Naive B cell (primary cell): ENCODE measurements at places on chromosomes 4 and X.
A peak's percentile ranks its signal among the peaks of the same experiment; 100 is the strongest.

GRCh38 chrX:110322603-110323002 lies 4.7 kb upstream of the AMMECR1 start:
- DNase-seq = no peak
- no peak overlapping the region for H3K4me3 ChIP-seq
- H3K27ac ChIP-seq = no peak overlapping the region
- no peaks in the 10 kb centered on the region for H3K27me3 ChIP-seq

GRCh38 chr4:119729835-119730670 lies 101.4 kb upstream of the PDE5A start:
- H3K27me3 ChIP-seq = no peaks in the 10 kb centered on the region
- no peak for DNase-seq
- H3K4me1 ChIP-seq = no peaks in the 10 kb centered on the region
- no peak overlapping the region for H3K4me3 ChIP-seq
- H3K27ac ChIP-seq = no peak overlapping the region

- H3K27ac ChIP-seq = no peak overlapping the region
- peaks cover 5% of the 10 kb centered on the region for H3K36me3 ChIP-seq
- DNase-seq = no peak
- peaks cover 16% of the 10 kb centered on the region for H3K4me1 ChIP-seq
- H3K27me3 ChIP-seq = no peaks in the 10 kb centered on the region
These were observed 26.8 kb upstream of the ATXN3L start for GRCh38 chrX:13346646-13347045.

DNA sequence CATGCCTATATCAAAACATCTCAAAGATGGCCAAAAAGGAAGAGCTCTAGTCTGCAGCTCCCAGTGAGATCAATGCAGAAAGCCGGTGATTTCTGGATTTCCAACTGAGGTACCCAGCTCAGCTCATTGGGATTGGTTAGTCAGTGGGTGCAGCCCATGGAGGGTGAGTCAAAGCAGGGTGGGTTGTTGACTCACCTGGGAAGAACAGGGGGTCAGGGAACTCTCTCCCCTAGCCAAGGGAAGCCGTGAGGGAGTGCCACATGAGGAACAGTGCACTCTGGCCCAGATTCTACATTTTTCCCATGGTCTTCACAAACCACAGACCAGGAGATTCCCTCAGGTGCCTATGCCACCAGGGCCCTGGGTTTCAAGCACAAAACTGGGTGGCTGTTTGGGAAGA lies 57.3 kb upstream of the FGF16 start:
- DNase-seq = no peak
- H3K4me3 ChIP-seq = no peak overlapping the region
- no peaks in the 10 kb centered on the region for H3K27me3 ChIP-seq
- H3K27ac ChIP-seq = no peak overlapping the region
- no peaks in the 10 kb centered on the region for H3K36me3 ChIP-seq
- no peaks in the 10 kb centered on the region for H3K4me1 ChIP-seq

GRCh38 chr4:8165374-8165896 lies 6.8 kb upstream of the ABLIM2 start:
- no peaks in the 10 kb centered on the region for H3K36me3 ChIP-seq
- no peaks in the 10 kb centered on the region for H3K27me3 ChIP-seq
- no peak overlapping the region for H3K27ac ChIP-seq
- no peak for DNase-seq
- peaks cover 44% of the 10 kb centered on the region for H3K4me1 ChIP-seq

GRCh38 chrX:3393178-3393577 lies 46.7 kb upstream of the MXRA5 start:
- no peaks in the 10 kb centered on the region for H3K4me1 ChIP-seq
- DNase-seq = no peak
- H3K27ac ChIP-seq = no peak overlapping the region
- no peak overlapping the region for H3K4me3 ChIP-seq

- H3K27me3 ChIP-seq = peaks cover 77% of the 10 kb centered on the region
- peak overlapping the region; percentile 44 for H3K4me3 ChIP-seq
- peaks cover 18% of the 10 kb centered on the region for H3K4me1 ChIP-seq
- DNase-seq = no peak
- H3K27ac ChIP-seq = no peak overlapping the region
These were observed 1.8 kb downstream of the ZIC3 start for GRCh38 chrX:137567682-137568232.

GRCh38 chrX:11619441-11619840 lies 46.3 kb downstream of the ARHGAP6 start:
- no peak overlapping the region for H3K27ac ChIP-seq
- peaks cover 3% of the 10 kb centered on the region for H3K27me3 ChIP-seq
- no peak overlapping the region for H3K4me3 ChIP-seq
- no peak for DNase-seq
- H3K36me3 ChIP-seq = no peaks in the 10 kb centered on the region

GRCh38 chr4:144653781-144654545 lies 8.0 kb downstream of the HHIP start:
- no peaks in the 10 kb centered on the region for H3K4me1 ChIP-seq
- H3K27ac ChIP-seq = no peak overlapping the region
- H3K36me3 ChIP-seq = no peaks in the 10 kb centered on the region
- H3K27me3 ChIP-seq = peaks cover 8% of the 10 kb centered on the region

DNA sequence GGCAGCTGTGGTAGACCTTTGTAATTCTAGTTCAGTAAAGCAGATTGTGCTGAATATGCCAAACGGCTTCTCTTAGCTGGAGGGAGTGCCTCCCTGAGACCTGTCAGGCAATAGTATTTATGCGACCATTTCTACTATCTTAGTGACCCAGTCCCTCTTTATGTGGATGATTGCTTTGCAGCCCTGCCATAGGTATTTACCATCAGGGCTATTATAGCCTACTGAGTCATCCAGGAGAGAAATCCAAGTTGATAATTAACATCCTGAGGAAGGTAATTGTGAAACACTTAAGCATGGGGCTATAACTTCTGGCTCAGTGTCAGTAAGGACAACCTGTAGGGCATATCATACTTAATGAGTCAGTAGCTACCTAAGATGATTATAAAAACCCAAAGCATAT lies 103.9 kb upstream of the MAOA start:
- no peaks in the 10 kb centered on the region for H3K36me3 ChIP-seq
- peaks cover 16% of the 10 kb centered on the region for H3K4me1 ChIP-seq
- no peaks in the 10 kb centered on the region for H3K27me3 ChIP-seq
- no peak for DNase-seq

DNA sequence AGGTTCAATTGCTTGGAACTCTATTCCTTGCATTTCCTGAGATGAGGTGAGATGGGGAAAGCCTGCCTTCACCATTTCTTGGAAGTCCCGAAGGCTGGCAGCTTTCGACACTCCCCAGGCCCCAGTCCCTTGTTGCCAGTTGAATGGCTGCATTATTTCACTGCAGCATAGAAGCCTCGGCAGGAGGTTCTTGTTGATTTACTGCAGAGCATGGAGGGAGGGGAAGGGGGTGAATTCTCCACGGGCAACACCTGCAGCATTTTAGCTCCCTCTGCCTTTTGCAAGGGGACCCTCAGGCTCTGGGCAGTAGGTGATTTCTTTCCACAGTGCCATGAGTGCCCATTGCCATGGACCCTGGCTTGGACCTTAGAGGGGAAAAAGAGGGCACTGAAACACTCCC lies 10.7 kb upstream of the BCLAF3 start:
- H3K27me3 ChIP-seq = peaks cover 11% of the 10 kb centered on the region
- H3K4me1 ChIP-seq = no peaks in the 10 kb centered on the region
- H3K36me3 ChIP-seq = no peaks in the 10 kb centered on the region
- no peak for DNase-seq
- H3K4me3 ChIP-seq = no peak overlapping the region
- no peak overlapping the region for H3K27ac ChIP-seq

- no peak overlapping the region for H3K4me3 ChIP-seq
- no peak overlapping the region for H3K27ac ChIP-seq
- no peaks in the 10 kb centered on the region for H3K36me3 ChIP-seq
- no peak for DNase-seq
- H3K4me1 ChIP-seq = peaks cover 12% of the 10 kb centered on the region
- peaks cover 49% of the 10 kb centered on the region for H3K27me3 ChIP-seq
These were observed 282.1 kb downstream of the BCOR start for GRCh38 chrX:39815631-39816030.

GRCh38 chr4:117164338-117164737 lies 79.0 kb upstream of the TRAM1L1 start:
- H3K4me1 ChIP-seq = no peaks in the 10 kb centered on the region
- H3K36me3 ChIP-seq = no peaks in the 10 kb centered on the region
- H3K27me3 ChIP-seq = no peaks in the 10 kb centered on the region
- no peak overlapping the region for H3K4me3 ChIP-seq
- no peak overlapping the region for H3K27ac ChIP-seq

DNA sequence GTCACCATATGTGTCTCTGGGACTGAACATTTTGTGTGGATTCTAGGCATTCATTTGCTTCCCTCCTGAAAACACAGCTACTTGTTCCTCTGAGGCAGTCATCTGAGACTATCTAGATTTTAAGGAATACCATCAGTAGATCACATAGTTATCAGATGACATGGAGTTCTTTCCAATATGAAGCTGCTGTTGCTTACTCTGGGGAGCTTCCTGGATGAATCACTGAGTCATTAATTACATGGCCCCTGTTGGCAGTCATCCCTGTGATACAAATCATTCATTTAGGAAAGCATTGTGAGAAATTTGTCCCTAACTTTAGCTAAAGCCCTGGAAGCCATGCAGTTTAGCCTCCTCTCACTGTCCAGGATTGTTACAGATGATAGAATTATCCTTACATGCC lies 98.2 kb upstream of the ARSJ start:
- no peaks in the 10 kb centered on the region for H3K4me1 ChIP-seq
- peaks cover 3% of the 10 kb centered on the region for H3K27me3 ChIP-seq
- DNase-seq = no peak

DNA sequence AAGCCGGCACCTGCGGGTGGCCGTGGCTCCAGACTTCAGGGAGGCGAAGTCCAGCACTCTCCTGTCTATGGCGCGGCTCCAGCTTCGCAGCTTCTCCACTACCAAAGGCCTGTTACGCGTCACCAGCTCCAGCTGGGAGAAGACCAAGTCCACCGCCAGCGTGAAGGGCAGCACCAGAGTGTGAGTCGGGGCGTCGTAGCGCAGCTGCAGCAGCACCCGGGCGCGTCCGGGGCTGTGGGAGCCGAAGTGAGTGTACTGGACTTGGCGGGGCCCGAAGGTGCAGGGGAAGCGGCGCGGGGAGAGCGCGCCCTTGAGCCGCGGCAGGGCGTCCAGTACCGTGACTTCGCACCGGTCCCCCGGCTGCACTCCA lies 444 bp downstream of the FREM3 start:
- H3K4me1 ChIP-seq = peaks cover 26% of the 10 kb centered on the region
- H3K27ac ChIP-seq = no peak overlapping the region
- H3K36me3 ChIP-seq = peaks cover 6% of the 10 kb centered on the region
- H3K4me3 ChIP-seq = no peak overlapping the region

DNA sequence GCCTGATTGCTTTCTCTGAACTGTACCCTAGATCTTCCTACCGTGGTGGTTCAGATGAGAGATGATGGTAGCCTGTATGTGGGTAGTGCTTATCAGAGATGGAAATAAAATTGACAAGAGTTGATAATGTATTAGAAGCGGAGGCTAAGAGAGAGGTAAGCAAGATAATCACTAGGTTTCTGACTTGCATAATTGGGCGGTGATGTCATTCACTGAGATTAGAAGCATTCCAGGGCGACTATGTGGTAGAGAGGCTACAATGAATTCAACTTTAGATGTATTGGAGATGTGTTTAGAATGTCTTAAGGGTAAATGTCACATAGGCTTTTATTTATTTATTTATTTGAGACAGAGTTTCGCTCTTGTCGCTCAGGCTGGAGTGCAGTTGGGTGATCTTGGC lies 415 bp upstream of the TENM3 start:
- H3K4me1 ChIP-seq = no peaks in the 10 kb centered on the region
- H3K36me3 ChIP-seq = no peaks in the 10 kb centered on the region
- H3K27ac ChIP-seq = no peak overlapping the region
- peaks cover 4% of the 10 kb centered on the region for H3K27me3 ChIP-seq
- no peak for DNase-seq
- no peak overlapping the region for H3K4me3 ChIP-seq

- H3K4me3 ChIP-seq = no peak overlapping the region
- H3K27me3 ChIP-seq = no peaks in the 10 kb centered on the region
- H3K27ac ChIP-seq = no peak overlapping the region
- no peaks in the 10 kb centered on the region for H3K4me1 ChIP-seq
- H3K36me3 ChIP-seq = no peaks in the 10 kb centered on the region
- no peak for DNase-seq
These were observed 17.8 kb downstream of the SCD5 start for GRCh38 chr4:82780752-82781231.

- H3K36me3 ChIP-seq = no peaks in the 10 kb centered on the region
- H3K27ac ChIP-seq = no peak overlapping the region
- no peak for DNase-seq
- H3K27me3 ChIP-seq = no peaks in the 10 kb centered on the region
These were observed 261.5 kb upstream of the FTHL17 start for GRCh38 chrX:31333165-31333831.

DNA sequence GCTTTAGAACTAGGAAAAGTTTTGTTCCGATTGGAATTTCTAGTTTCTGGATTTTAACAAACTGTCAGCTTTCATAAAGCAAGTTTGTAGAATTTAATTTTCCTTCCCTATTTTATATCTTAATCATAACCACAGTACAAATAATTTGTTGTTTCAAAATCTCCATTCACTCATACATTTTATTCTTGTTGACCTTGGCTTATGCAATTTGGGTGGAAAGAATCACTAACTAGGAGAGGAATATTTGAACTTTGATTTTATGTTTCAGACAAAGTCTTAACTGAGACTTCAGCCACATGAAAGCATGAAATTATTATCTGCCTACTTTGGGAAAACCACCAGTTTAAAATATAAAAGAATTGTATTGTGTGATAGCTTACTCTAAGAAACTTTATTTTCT lies 427.9 kb downstream of the SPRY1 start:
- H3K36me3 ChIP-seq = no peaks in the 10 kb centered on the region
- H3K4me3 ChIP-seq = no peak overlapping the region
- no peak for DNase-seq
- no peaks in the 10 kb centered on the region for H3K4me1 ChIP-seq
- peaks cover 6% of the 10 kb centered on the region for H3K27me3 ChIP-seq
- no peak overlapping the region for H3K27ac ChIP-seq

- no peak for DNase-seq
- H3K27ac ChIP-seq = no peak overlapping the region
- no peaks in the 10 kb centered on the region for H3K27me3 ChIP-seq
- H3K4me1 ChIP-seq = no peaks in the 10 kb centered on the region
- H3K4me3 ChIP-seq = no peak overlapping the region
- no peaks in the 10 kb centered on the region for H3K36me3 ChIP-seq
These were observed 307.6 kb downstream of the LDB2 start for GRCh38 chr4:16590797-16591196.

- no peak overlapping the region for H3K4me3 ChIP-seq
- H3K27me3 ChIP-seq = no peaks in the 10 kb centered on the region
- no peaks in the 10 kb centered on the region for H3K36me3 ChIP-seq
- no peak for DNase-seq
- no peak overlapping the region for H3K27ac ChIP-seq
These were observed 108.7 kb upstream of the PLS3 start for GRCh38 chrX:115452251-115452650.
